ENCODE measurements at places on chromosomes 7 and 10. TPM values are rescaled to one million over a fixed set of nuclear protein-coding genes. Genes with fewer than 3 reads are reported as not detected.

DNA sequence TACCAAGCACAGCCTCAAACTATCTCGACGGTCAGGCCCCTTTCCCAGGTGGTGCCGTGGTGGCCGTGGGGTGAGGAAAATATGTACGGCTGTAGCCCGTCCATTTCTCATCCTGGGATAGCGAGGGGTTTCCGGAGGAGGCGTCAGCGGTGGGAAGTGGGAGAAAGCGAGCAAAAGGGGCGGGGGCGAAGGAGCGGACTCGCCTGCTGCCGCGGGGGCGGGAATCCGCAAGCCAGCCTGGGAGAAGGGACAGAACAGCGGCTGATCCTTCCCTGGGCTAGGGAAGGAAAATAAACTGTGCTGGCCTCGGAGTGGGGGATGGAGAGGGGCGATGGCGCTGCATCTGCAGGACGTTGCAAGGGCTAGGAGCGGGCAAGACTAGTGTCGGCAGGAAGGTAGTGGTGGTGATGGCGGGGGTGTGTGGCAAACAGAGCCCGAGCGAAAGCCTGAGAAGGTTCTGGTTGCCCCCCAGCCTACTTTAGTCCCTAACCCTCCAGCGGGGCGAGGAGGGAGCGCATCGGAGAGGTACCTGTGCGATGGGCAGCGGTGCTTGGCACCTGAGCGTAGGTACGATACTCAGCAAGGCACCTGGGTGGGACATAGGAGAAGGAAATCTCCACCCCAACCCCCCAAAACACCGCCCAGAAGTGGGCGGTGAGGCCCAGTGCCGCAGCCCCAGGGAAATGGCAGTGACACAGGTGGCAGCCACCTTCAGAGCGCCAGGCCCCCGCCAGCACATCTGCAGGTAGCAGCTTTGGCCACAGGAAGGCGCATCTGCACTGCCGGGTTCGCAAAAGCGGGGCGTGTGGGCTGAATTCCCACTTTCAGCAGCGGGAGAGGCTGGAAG is 49.9 kb upstream of the STEAP1B start:
- peak; percentile 34 for DNase-seq
- peaks cover 58% of the 10 kb centered on the region for H3K27me3 ChIP-seq
- no peaks in the 10 kb centered on the region for H3K36me3 ChIP-seq
- peak overlapping the region; percentile 91 for H3K4me3 ChIP-seq
- peaks cover 11% of the 10 kb centered on the region for H3K4me1 ChIP-seq

- no peak for DNase-seq
- no peak overlapping the region for H3K4me3 ChIP-seq
- H3K27ac ChIP-seq = peak overlapping the region; percentile 84
- peaks cover 18% of the 10 kb centered on the region for H3K4me1 ChIP-seq
- no peaks in the 10 kb centered on the region for H3K27me3 ChIP-seq
Observed at GRCh38 chr7:141460781-141461715, 90.2 kb upstream of the AGK start.

GRCh38 chr10:58773944-58774343 is 261.3 kb downstream of the BICC1 start:
- no peak overlapping the region for H3K27ac ChIP-seq
- no peaks in the 10 kb centered on the region for H3K27me3 ChIP-seq
- no peak for DNase-seq
- H3K4me3 ChIP-seq = no peak overlapping the region
- H3K36me3 ChIP-seq = no peaks in the 10 kb centered on the region
- no peaks in the 10 kb centered on the region for H3K4me1 ChIP-seq

DNA sequence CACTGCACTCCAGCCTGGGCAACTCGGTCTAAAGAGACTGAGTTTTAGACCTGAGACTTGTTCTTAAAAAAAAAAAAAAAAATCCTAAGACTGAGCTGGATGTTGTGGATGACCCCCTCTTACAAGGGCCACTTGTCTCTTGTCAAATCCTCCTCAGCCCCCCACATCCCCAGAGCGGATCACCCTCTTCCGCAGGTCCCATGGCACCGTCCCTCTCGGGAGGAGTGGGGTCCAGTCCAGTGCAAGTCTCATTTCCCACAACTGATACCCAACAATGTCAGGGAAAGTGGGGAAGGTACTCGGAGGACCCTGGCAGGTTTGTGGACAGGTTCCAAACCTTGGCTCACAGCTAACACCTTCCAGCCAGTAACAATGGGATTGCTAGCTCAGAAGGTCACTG is 100.3 kb downstream of the ELFN1 start:
- peak overlapping the region; percentile 50 for H3K27ac ChIP-seq
- DNase-seq = no peak
- no peaks in the 10 kb centered on the region for H3K4me1 ChIP-seq
- no peak overlapping the region for H3K4me3 ChIP-seq
- H3K36me3 ChIP-seq = peaks cover 2% of the 10 kb centered on the region

ETV1 gene
- total RNA-seq = 89.4 TPM

ABCB4 gene
- total RNA-seq = 6.7 TPM

DNA sequence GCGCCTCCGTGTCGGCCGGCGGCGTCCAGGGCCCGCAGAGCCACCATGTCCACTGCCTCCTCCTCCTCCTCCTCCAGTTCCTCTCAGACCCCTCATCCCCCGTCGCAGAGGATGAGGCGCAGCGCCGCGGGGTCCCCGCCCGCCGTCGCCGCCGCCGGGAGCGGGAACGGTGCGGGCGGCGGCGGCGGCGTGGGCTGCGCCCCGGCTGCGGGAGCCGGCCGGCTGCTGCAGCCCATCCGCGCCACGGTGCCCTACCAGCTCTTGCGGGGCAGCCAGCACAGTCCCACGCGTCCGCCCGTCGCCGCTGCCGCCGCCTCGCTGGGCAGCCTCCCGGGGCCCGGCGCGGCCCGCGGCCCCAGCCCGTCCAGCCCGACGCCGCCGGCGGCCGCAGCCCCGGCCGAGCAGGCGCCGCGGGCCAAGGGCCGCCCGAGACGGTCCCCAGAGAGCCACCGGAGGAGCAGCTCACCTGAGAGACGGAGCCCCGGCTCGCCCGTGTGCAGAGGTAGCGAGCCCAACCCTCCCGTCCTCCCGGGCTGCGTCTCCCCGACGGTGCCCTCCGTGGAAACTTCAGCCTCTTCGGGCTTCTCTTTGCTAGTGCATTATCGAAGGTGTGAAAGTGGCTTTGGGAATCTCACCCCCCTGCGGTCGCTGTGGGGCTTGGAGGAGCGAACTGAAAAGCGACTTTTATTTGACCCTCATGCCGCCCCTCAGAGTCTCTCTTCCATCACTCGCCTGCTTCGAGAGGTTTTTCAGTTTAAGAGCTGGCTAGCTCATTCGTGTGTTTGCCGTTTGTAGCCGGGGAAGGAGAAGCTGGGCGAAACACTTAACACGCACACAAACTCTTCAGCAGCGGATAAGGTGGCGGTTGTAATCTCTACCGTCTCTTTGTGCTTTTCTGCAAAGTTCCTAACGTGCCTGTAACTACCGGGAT is 975 bp downstream of the GLCCI1 start:
- peak overlapping the region; percentile 44 for H3K4me3 ChIP-seq
- peaks cover 14% of the 10 kb centered on the region for H3K4me1 ChIP-seq
- H3K27ac ChIP-seq = no peak overlapping the region
- H3K36me3 ChIP-seq = no peaks in the 10 kb centered on the region
- H3K27me3 ChIP-seq = no peaks in the 10 kb centered on the region

KLF14 gene
- not detected for total RNA-seq

AASS gene
- total RNA-seq = 82.0 TPM

Measured in neural crest cell (in vitro differentiated cells).